DMS153 (cell line): ENCODE measurements at places on chromosomes 2 and 18.

- DNase-seq = no peak
Measured at GRCh38 chr2:118048401-118048800, 34.5 kb upstream of the CCDC93 start.

DNA sequence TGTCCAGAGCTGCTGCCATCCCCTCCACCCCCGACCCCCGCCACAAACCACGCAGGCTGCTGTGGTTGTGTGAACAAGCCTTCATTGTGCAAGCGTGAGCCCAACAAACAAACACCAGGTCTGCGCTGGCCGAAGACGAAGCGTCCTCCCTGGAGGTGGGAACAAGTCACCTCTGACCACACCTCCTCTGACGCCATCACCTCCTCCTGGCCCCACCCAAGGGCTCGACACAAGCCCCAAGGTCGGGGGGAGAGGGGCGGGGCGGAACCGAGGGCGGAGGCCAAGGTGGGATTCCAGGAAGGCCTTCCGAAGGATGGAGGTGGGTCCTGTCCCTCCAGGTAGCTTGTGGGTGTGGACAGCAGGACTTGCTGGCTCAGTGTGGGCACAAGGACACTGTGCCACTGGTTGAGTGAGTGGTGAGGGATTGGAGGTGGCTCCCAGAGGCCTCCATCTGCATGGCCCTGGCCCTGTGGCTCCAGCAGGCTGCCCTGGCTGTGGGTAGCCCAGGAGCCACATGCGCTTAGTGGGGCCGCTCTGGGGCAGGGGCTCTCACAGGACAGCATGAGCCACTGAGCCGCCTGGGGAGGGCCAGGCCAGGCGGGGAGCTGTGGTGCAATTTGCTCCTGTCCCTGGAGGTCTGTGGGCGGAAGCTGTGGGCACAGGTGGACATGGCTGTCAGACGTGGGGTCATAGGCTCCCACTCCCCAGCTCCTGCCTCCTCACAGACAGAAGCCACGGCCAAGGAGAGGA, 7.4 kb upstream of the GPR17 start:
- DNase-seq = no peak

- DNase-seq = no peak
Measured at GRCh38 chr2:195279840-195280427, 377.1 kb upstream of the SLC39A10 start.

DNA sequence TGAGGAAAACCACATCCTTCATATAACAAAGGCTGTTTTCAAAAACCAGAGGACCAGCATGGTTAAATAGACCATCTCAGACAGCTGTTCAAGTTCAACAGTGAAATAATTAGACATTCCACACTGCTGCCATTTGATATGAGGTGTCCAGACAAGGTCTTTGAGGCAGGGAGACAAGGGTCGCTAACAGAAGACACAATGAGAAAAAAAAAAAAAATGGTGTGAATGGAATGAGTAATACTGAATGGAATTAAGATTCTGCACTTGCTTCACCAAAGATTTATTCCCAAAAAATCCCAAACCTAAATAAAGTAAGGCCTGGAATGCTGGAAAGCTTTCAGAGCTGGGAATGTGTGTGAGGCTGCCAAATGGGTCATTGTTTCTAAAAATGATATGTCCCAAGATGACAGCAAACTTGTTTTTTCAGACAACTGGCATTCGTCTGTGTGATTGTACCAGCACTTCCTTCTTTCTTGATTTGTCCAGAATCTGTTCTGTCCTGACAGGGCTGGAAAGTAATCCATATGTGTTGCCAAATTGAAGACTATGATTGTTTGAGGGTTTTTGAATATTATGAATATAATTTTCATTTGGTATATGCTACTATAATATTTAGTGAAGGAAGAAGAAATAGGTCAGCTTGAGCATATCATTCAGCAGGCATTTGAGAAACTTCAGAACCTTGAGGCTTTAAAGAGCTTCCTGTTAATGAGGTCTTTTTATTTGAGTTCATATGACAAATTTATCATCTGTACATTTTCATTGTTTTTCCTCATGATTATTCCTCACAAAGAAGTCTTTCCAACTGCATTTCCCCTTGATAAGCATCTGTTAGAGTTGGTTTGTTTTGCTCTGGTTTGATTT, 85.2 kb upstream of the ITGA4 start:
- peak; percentile 20 for DNase-seq

DNA sequence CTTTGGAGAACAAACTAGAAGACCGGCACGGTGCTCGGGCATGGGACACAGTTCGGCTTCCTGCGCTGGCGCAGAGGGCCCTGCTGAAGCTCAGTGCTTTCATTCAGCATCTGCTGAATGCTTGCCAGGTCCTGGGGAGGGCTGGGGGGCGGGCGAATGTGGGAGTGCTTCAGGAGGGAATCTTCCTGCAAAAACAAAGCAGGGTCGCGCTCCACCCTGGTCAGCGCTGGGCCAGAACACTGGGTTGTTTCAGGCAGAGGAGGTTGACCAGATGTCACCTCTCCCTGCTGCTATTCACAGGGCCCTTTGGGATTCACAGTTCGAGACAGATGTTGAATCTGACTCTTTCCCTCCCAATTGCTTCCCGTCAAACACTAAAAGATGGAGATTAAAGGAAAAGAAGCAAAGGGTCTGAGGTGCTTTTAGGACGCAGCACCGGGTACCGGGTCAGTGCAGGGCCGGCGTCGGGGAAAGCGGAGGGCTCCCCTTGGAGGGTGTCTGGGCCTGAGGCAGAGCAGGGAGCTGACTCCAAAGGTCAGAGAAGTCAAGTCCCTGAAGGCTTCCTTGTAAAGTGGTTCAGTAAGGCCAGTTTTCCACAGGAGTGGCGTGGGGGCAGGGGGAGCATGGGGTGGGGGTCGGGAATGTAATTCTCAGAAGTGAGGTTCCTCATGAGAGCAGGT, 82.1 kb upstream of the PXDN start:
- no peak for DNase-seq

DNA sequence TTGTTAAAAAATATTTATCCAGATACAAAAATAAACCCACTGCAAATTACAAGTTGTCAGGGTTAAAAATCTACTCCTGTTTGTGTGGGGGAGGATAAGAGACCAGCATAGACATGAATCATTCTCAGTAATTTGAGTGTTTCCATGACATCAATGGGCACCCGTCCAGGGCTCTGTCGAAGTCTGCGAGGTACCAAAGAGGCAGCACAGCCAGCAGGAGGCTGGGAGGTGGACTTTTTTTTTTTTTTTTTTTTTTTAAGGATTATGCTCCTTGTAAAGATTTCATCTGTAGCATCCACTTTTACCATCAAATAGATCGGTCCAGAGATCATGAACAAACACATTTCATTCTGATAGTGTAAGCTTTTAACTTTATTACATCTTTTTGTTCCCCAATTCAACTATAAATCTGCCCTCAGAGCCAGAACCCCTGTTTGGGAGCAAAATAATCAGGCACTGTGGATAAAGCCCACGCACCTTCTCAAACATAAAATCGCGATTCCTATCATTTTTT, 182.0 kb downstream of the TCF4 start:
- peak; percentile 73 for DNase-seq

DNA sequence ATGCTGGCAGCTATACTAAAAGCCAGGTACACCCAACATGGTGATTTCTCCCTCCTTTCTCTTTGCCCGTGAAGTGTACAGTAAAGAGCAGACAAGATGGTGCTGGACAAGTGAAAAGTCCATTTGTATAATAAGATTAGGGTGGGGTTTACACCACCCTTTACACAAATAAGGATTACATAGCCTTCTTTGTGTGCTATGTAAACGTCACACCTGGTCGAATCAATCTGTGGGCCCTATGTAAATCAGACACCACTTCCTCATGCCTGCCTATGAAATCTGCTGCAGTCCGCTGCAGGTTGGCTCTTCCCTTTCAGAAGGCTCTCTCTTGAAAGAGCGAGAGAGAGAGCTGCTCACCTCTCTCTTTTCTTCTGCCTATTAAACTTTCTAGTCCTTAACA, 1054.3 kb upstream of the SLC39A10 start:
- peak; percentile 82 for DNase-seq

- no peak for DNase-seq
Measured at GRCh38 chr18:70046207-70046606, 98.5 kb upstream of the CD226 start.

GRCh38 chr18:36702401-36703013, 126.3 kb downstream of the TPGS2 start:
- no peak for DNase-seq

GRCh38 chr18:62073461-62074281, 113.2 kb downstream of the PIGN start:
- DNase-seq = no peak

GRCh38 chr2:46521215-46521683, 41.9 kb downstream of the TMEM247 start:
- no peak for DNase-seq

GRCh38 chr2:230677201-230677946, 35.3 kb upstream of the CAB39 start:
- DNase-seq = no peak

- no peak for DNase-seq
Measured at GRCh38 chr18:67451960-67452359, 64.6 kb downstream of the DSEL start.

DNA sequence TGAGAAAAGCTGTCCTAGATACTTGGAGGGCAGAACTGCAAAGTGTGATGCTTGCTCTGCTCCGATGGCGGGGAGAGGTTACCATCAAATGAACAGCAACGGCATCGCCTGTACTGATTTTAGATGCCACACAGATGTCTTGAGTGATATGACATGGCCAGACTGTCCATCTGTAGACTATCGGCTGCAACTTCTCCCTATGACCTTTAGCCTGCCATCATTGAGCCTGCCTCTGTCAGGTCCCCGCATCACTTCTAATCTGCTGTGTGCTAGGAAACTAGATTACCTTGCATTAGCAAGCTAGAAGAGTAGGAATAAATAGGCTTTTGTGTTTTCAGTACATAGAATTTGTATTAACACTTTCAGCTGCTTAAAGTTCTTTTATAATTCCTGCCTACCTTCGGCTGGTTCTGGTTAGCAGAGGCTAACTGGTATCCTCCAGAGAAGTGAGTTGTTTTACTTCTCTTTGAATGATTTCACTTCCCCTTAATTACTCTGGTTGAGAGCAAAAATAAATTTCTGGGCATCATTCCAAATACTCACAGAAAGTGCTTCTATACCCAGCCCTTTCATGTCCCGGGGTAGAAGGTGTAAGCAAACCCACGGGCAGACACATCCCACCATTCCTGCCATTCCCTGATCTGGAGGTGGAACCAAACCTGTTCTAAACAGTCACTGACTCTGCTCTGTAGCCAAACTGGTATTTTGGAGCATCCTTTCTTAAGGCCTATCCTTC, 24.0 kb downstream of the GAREM2 start:
- DNase-seq = peak; percentile 4

GRCh38 chr18:56861244-56861643, 210.1 kb downstream of the WDR7 start:
- DNase-seq = peak; percentile 59

GRCh38 chr2:170076189-170076588, 101.8 kb upstream of the MYO3B start:
- DNase-seq = no peak

GRCh38 chr18:3454365-3455089, 4.6 kb downstream of the TGIF1 start:
- DNase-seq = no peak

- no peak for DNase-seq
Measured at GRCh38 chr2:105697781-105698449, 46.8 kb upstream of the NCK2 start.

DNA sequence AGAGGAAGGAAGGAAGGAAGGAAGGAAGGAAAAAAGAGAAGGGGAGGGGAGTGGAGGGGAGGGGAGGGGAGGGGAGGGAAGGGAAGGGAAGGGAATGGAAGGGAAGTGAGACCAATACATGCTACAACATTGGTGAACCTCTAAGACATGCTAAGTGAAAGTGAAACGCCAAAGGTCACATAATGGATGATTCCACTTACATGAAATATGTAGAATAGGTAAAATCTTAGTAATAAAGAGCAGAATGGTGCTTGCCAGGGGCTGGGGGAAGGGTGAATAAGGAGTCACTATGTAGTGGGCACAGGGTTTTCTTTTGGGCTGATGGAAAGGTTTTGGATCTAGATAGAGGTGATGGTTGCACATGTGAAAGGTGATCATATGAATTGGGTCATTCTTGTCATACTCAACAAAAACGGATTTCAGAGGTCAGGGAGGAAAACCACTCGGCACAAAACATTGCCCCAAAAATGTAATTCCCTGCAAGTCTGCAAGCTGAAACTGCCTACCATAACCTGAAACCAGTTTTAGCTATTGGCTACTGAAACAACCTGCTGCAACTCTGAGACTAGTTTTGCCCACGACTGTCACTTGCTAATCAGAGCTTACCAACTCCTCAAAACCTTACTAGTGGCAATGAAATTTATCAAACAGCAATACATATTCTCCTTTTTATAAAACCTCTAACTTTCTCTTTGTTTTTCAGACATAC, 59.2 kb downstream of the CCDC141 start:
- no peak for DNase-seq

GRCh38 chr2:228527197-228527881, 345.9 kb upstream of the SPHKAP start:
- DNase-seq = no peak
